Left hindlimb (tissue), 1 donor: ENCODE measurements at places on chromosomes 2 and 18.

GRCh38 chr2:37323176-37323780, 1.4 kb downstream of the PRKD3 start:
- no peak for DNase-seq

GRCh38 chr2:129717560-129718130, 261.8 kb upstream of the RAB6C start:
- DNase-seq = no peak

GRCh38 chr2:17680119-17680518, 73.5 kb downstream of the SMC6 start:
- DNase-seq = no peak

DNA sequence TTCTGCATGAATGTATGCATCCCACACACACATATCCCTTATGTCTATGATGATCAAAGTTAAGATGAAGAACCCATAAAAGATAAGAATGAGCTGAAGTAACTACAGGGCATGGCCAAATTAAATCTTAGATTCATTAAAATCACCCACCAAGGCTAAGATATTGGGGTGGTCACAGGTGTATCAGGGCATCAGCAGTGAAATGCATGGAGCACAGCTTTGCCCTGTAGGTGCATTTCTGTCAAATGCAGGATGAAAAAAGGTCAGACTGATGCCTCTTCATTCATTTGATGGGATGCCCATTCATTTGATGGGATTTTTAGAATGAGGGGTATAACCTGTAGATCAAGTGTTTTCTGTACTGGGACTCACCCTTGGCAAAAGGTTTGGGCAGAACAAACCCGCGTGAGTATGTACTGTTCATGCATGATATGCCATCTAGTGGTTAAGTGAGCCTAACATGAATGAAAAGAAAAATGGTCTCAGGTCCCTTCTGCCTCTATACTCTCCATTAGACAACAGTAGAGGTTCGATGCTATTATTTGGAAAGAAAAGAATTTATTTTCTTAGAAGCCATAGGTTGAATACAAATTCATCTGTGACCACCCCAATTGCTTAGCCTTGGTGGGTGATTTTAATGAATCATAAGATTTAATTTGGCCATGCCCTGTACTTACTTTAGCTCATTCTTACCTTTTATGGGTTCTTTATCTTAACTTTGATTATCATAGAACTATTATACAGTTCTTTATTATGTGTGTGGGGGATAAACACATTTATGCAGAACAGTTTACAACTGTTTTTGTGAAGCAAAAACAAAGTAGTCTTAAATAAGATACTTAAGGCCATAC, 43.2 kb upstream of the NOSTRIN start:
- no peak for DNase-seq

DNA sequence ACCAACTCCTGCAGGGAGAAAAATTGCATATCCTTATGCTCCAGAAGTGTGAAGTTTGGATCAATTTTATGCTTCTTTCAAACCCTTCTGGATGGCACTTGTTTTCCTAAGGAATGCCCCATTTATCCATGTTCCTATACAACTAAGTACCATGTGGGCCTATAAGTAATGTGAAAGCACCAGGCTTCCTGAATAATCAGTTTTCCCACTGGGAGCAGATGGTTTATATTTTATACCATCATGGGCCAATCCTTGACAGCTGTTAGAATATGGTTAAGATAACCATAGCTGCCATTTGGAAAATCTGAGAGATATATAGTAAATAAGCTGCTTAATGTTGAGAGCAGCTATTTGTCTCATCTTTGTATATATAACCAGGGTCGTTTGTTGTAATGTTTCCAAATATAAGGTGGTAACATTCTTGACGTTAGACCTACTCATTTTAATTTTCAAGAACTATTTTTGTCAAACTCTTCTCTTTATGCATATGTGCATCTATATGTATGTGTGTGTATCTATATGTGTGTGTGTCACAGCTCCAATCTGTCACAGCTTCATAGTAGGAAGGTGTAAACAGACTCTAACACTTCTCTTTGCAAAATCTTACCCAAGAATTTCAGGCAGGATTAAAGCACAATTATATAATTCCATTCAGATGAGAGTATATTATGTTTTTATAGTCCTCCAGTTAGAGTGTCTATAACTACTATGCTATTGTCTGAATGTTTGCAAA, 458.7 kb upstream of the GCFC2 start:
- no peak for DNase-seq

- no peak for DNase-seq
Measured at GRCh38 chr2:148209603-148210002, 188.7 kb downstream of the MBD5 start.

- peak; percentile 23 for DNase-seq
Measured at GRCh38 chr2:1626271-1626681, 118.0 kb downstream of the PXDN start.

DNA sequence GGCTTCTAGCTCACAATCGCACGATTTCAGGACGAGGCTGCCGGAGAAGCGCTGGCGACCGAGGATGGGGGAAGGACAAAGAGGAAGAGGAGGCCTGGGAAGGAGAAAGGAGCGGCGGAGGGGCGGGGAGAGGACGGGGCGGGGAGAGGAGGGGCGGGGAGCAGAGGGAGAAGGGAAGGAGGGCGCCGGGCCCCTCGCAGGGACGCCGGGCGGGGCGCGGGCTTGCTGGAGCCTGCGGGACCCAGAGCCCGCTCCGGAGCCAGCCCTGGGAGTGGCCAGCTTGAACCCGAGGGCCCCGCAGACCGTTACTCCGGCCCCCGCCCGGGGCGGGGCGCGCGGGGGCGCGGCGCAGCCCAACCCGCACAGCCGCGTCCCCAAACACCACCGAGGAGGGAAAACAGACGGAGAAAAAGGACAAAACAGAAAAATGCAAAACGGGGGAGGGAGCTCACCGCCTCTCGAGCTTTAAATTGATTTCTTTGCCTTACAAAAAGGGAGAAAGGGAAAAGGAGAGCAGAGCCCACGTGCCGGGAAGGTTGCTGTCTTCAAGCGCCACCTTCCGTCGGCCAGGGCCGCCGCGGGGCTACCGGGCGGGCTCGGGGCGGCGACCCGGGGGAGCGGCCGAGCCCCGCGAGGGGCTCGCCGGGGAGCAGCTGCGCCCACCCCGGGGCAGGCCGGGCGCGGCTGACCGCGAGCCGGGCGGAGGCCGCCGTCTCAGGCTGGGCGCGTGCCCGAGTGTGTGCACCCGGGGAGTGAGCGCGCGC, 781 bp upstream of the SOX11 start:
- peak; percentile 87 for DNase-seq

GRCh38 chr2:216215658-216216390, 106.7 kb downstream of the XRCC5 start:
- no peak for DNase-seq

DNA sequence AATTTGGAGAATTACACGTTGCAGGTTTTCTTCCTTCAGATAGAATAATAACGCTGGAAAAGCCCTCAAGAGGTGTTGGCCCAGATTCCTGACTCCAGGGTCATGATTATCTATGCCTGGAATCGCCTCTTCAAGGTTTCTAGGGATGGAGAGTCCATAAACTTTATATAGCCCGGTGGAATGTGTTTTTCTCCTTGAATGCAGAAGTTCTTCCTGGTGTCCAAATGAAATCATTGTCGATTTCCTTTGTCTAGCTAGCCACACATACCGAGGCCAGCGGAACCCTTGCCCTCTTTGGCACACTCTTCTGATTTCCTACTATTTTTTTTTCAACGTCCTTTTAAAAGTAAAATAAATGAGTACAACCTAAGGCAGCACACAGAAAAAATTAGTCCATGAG, 117.8 kb downstream of the PID1 start:
- no peak for DNase-seq
